Kidney epithelial cell (primary cell): ENCODE measurements at places on chromosomes 4 and X. TPM values are rescaled to one million over a fixed set of nuclear protein-coding genes. Genes with fewer than 3 reads are reported as not detected.

DNA sequence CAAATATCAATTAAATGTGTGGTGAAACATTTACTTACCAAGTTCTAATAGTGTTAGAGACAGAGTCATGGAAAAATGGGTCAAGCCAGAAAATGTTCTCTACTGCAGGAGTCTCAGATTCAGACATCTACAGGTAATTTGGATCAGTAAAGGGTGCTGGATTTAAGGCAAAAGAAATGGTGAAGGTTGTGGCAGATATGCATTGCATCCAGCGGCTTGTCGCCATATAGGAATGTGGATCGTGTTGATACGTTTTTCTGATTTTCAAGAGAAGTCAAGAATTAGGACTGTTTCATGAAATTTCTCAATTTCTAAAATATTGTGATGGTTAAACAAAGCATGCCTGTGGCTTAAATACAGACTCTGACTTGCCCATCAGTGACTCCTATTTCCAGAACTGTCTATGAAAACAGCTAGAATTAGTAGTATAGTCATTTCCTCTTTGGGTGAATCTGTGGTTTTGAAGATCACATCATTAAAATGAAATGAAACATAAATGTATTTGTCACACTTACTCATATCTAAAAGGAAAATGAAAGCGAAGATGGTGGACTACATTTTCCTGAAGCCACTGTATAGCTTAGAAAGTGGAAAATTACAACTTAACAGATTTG is 110.1 kb upstream of the VEGFC start:
- DNase-seq = peak; percentile 21

GRCh38 chr4:74934016-74934831 is 1.3 kb downstream of the PARM1 start:
- no peak for DNase-seq

DNA sequence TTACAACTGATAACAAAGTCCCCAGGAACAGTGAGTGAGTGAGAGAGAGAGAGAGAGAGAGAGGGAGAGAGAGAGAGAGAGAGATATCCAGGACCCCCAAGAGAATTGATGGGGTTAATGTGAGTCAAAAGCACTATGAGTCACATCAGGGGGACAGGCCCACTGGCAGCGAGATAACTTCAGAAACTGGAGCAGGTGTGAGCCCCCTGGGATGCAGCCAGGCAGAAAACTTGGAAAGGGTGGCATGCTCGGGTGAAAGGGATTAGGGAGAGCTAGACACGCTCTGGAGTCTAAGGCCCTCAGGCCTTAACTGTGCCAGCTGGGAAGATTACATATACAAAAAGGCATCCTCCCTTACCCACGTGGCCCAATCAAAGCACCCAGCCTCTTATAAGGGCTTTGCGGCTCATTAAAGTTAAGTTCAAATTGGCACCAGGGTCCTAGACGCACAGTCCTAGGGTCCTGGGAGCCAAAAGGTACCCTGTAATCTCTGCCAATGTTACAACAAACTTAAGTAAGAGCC is 841 bp downstream of the ACOT9 start:
- DNase-seq = peak; percentile 37

- no peak for DNase-seq
These were observed 29.1 kb downstream of the ANAPC4 start for GRCh38 chr4:25406081-25406692.

The LIMCH1 gene
- 3.4 and 4.7 TPM in 2 replicates for total RNA-seq
